Stimulated activated CD4-positive, alpha-beta T cell treated with anti-CD3 and anti-CD28 coated beads, Interleukin-1b, Interleukin-23, amount 100 ng/mL, for 1 hour (primary cell): ENCODE measurements at places on chromosomes 1 and 21.

- no peak for DNase-seq
Measured at GRCh38 chr1:209586221-209586740, 2.8 kb downstream of the CAMK1G start.

DNA sequence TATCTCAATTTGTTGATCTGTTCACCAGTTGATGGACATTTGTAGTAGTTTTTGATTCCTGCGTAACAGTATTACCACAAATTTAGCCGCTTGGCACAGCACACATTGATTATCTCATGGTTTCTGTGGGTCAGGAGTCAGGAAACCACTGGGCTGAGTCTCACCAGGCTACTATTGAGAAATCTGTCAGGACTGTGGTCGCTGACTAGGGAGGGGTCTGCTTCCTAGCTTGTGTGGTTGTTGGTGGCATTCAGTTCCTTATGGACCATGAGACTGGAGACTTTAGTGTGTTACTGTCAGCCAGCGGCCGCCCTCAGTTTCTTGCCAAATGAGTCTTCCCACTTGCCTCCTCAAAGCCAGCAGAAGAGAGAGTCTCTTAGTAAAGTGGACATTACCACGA is 9.8 kb downstream of the PEX14 start:
- DNase-seq = no peak

- DNase-seq = no peak
Measured at GRCh38 chr1:105427543-105427942, 1628.9 kb upstream of the PRMT6 start.

GRCh38 chr21:37450445-37450941 is 83.9 kb downstream of the DYRK1A start:
- no peak for DNase-seq

DNA sequence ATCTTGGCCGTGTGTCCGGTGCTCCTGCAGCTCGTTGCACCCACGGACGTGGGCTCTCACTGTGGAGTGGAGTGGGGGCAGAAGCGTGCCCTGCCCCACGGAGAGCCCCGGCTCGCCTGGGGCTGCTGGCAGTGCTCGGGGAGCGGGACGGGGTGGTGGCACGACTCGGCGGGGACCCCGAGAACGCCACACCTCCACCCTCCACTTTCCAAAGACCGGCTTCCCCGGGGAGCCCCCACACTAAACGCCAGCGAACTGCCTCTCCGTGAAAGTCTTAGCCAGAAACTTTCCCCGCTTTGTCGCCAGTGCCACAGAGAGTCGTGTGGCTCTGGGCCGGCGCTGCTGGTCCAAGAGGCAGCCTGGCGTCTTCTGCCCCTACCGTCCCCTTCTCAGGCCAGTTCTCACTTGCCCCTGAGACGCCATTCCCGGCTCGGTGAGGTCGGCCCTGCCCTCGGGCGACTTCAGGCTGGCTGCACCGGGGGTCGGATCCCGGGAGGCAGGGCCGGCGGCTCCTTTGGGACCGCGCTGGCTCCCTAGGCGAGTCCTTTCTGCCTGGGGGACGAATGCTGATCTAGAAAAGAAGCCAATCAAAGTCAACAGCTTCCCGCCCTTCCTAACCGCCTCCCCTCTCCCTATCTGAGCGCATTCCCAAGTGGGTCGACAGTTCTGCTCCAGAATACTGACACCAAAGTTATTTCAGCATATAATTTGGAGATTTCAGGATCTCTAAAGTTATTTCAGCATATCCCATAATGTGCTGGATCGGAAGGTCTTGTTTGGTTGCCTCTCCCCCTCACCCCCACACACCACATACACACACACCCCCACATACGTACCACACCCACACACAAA is 2.6 kb upstream of the SAMD13 start:
- DNase-seq = no peak

- DNase-seq = no peak
Measured at GRCh38 chr1:246760422-246761347, 36.5 kb downstream of the SCCPDH start.
